Stimulated activated CD4-positive, alpha-beta T cell treated with anti-CD3 and anti-CD28 coated beads, Interleukin-4, amount 100 ng/mL, for 24 hours (primary cell): ENCODE measurements at places on chromosomes 6 and 20.

DNA sequence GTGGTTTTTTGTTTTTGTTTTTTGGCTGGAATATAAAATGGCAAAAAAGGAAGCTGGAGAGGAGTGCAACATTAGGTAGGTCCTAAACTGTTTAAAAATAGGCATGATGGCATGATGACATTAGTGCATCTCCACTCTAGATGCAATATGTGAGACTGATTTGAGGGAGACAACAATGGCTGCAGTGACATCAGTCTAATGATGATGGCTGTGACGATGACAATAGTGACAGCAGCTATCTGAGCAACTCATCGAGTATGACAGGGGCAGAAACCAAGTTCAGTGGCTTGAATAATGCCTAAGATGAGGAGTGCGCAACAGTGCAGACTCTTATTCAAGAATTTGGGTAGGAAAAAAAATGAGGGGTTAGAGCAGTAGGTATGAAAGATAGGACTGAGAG, 82.0 kb downstream of the HS3ST5 start:
- DNase-seq = no peak

GRCh38 chr6:10643201-10643651, 51.2 kb downstream of the C6orf52 start:
- no peak for DNase-seq

DNA sequence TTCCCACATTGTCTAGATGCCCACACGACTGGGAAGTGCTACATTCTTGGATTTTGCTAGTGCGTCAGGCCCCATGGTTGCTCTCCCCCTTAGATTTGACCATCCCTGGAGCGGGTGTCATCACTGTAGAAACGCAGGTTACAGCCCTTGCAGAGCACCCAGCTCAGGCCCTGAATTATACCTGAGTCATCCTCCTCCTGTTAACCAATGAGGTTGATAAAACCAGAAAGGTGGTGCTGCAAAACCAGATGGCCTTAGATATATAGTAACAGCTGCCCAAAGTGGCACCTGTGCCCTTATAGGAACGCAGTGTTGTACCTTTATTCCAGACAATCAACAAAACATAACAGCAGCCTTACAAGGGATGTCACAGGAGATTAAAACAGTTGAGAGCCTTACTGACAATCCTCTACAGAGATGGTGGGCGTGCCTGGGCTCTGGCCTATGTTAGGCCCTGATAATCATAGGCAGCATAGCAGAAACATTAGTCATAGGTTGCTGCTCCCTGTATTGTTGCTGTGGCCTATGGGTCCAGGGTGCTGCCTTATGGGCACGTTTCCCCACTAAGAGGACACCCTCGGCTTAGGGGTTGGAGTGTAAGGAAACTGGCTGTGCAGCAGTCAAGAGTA, 33.6 kb upstream of the HSF2 start:
- no peak for DNase-seq

- no peak for DNase-seq
Observed at GRCh38 chr6:27141529-27142015, 105.9 kb upstream of the PRSS16 start.

GRCh38 chr6:34246563-34247391, 2.0 kb downstream of the SMIM29 start:
- peak; percentile 64 for DNase-seq

- no peak for DNase-seq
Observed at GRCh38 chr6:46821458-46821881, 28.3 kb downstream of the MEP1A start.

DNA sequence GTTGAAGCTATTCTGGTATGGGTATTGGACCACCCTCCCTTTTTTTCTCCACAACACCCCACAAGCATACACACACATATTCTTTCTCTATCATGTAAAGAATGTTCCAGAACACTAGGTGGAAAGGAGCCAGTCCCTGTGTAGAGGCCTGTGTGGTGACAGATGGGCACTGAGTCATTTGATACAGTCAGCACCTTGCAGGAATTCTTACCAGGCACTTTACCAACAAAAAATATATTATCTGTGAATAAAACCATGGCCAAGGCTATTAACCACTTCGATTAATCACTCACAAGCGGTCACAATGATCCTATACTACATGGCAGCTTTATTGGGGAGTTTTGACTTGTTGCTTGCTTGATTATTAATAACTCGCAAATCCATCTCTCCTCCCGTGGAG, 149.5 kb downstream of the BFSP1 start:
- no peak for DNase-seq

DNA sequence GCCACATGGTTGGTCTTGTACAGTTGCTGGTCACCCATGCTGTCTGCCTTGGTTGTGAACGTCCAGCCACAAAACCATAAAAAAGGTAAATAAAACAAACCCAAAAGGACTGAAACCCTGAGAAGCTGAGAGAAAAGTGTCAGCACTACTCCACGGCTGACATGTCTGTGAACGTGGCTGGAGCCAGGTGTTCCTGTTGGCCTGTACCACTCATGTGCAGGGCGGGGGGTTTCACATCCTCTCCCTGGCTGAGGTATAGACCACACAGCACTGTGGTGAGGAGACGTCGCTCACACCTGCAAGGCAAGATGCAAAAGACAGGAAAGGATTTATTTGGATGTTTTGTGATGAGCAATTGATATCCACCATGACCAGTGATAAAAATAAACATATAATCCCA, 51.9 kb upstream of the MRPS10 start:
- no peak for DNase-seq

- DNase-seq = no peak
Observed at GRCh38 chr6:25606151-25606550, 45.9 kb upstream of the SCGN start.

GRCh38 chr6:105162377-105162776, 17.4 kb downstream of the POPDC3 start:
- DNase-seq = no peak

DNA sequence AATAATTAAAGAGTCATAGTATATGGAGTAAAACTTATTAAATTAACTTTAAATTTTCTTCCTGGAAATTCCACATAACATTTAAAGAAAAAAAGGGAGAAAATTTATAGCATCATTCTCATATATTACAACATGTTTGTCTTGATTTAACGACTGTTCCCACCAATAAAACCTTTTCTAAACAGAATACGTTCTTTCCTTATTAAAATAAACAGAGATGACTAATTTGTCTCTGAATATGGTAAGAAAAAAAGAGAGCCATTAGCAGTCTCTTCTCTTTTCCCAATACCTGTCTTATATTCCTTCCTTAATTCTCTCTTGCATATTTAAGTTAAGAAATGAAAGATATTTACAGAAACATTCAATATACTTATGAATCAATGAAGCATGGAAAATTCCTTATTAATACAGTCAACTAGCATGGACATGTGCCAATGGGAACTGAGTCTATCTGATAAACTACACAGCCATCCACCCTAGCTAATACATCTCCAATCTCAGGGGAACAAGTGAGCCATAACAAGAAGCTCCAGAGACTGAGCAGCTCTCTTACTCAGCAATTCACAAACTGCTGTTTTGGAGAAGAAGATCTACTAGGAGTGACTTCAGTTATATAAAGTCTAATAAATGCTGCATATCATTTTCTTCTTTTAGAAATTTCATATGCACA, 347.1 kb upstream of the MANEA start:
- no peak for DNase-seq

- DNase-seq = peak; percentile 91
Observed at GRCh38 chr20:48769069-48769983, 58.5 kb downstream of the PREX1 start.

- DNase-seq = peak; percentile 87
Observed at GRCh38 chr6:29847871-29848630, 20.4 kb downstream of the HLA-G start.

DNA sequence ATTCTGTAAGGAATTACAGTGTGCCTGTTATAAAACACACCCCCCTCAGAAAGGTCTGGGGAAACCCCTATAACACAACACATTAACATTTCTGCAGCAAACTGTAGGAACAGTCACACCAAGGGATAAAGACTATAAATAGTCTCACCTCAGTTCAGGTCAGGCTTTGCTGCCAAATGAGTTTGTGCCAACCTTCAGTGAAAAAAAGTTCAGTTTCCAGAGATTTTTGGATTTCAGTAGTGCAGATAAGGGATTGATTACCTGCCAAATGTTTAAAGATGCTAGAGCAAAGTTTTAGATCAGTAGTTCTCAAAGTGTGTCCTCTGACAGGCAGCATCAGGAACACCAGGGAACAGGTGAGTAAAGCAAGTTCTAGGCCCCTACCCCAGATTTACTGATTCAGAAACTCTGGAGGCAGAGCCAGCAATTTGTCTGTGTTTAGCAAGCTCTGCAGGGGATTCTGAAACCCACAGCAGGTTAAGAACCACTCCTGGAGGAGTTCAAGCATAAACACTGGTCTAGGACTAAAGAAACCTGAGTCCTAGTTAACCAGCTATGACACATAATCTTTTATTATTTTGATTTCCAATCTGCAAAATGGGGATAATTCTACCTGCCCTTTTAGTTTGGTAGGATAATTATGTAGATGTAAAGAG, 111.0 kb downstream of the RCAN2 start:
- no peak for DNase-seq

- no peak for DNase-seq
Observed at GRCh38 chr20:9389346-9389745, 125.0 kb upstream of the LAMP5 start.

DNA sequence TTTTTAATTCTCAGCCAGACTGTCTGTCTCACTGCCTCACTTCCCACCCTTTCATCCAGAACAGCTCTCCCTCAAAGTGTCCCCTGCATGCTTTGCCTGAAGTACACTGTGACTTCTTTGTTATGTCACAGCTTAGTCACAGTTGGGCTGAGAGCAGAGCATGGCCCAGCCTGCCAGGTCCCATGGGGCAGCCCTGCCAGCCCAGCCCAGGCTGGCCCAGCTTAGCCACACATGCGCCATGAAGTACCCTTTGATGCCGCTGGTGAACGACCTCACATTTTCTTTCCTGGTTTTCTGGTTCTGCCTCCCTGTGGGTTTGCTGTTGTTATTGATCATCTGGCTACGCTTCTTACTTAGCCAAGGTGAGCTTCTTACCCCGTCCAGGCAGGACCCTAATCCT, at the start of gene ADIG:
ADIG (plus strand) TSS at position 185 of the 400 bp plus-strand sequence; CDS start at position 239, 54 bp downstream.
- no peak for DNase-seq

GRCh38 chr6:4364711-4365110, 229.3 kb upstream of the ECI2 start:
- no peak for DNase-seq

GRCh38 chr6:3849681-3850450, 693 bp downstream of the FAM50B start:
- no peak for DNase-seq

DNA sequence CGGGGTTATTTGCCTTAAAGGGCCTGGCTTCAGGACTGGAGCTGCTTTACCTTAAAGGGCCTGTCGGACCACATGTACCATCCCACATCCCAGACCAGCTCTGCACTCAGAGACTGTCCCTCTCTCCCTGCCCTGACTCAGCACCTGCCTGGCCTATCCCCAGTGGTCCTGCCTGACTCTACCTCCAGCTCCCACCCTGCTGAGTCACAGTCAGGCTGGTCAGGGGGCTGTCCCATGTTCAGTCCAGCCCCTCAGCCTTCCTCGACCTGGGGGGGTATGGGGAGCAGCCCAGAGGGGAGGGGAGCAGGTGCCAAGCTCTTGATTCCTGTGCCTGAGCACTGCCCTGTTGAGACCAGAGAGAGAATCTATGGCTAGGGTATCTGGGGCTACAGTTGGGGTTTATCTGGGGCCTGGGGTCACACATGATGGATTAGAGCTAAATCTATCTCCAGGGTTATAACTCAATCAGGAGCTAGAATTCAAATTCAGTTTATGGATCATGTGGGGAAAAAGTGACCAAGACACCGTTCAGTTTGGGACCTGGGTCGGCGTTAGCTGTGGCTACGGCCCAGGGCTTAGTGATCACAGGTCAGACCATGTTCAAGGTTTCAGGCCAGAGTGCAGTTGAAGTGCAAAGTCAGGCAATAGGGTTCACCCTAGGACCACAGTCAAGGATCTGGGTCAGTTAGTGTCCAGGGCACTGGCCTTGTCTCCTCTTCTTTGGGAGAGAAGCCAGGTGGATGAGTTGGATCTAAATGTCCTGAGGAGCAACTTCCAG, 9.4 kb upstream of the TRIB3 start:
- no peak for DNase-seq

GRCh38 chr6:51322505-51322904, 503.8 kb downstream of the TFAP2B start:
- DNase-seq = no peak

DNA sequence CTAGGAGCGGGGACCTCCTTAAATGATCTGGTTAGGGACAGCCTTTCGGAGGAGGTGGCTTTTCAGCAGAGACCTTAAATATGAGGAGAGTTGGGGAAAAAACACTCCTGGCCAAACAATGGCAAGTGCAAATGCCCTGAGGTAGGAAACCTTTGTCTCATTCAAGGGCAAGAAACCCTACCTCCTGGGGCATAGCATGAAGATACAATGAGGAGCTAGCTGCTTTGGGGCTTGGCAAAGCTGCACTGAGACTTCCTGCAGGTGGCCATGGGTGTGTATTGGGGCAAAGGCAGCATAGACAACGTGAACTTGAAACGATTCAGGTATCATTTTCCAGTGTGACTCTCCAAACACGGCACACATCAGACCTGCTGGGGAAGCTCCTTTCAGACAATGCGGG, 30.7 kb downstream of the PMEPA1 start:
- no peak for DNase-seq

DNA sequence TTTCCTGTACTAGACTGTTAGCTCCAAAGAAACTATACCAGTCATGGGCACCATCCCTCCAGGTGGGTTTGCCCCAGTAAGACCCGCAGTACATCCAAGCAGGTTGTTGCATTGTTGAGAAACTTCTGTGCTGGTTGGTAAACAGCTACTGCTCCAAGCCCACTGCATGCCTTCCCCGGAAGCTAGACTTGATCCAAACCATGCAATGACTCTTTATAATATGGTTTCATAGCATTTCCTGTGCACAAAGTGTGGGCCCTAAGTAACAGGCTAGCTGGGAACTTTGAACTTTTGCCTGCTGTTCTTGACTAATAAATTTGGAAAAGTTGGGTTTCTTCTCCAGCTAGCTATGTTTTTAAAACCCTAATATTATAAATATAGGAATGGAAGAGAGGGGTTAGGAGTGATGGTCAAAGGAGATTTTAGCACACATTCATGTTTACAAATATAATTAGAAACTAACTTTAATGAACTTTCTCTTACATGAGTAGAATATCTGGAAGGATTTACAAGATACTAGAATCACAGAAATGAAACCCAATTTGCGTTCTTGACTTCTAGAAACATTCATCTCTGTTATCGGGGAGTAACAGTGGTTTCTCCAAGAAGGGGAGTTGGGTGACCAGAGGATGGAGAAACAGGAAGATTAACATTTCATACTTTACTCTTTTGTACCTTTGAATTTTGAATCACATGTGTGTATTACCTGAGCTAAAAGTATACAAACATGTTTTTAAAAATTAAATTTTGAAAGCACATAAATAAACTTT, 51.7 kb downstream of the GFOD1 start:
- no peak for DNase-seq

- peak; percentile 54 for DNase-seq
Observed at GRCh38 chr6:159107451-159108260, 61.5 kb upstream of the FNDC1 start.
